ENCODE measurements at places on chromosomes 5 and 9.

DNA sequence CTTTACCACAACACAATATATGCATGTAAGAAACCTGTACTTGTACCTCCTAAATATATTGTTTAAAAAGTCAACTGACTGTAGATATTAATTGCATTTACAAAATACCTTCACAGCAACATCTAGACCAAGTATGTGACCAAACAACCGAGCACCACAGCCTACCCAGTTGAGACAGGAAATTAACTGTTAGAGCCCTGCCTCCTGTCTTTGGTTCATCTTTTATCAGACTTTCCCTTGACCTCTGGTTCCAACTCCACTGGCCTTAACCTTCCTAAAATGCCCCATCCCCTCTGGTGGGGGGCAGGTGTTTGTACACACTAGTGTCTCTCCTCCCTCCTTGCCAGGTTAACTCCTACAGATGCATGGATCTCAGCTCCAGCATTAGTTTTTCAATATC lies 155.0 kb upstream of the PANK3 start:
- no peak for DNase-seq

DNA sequence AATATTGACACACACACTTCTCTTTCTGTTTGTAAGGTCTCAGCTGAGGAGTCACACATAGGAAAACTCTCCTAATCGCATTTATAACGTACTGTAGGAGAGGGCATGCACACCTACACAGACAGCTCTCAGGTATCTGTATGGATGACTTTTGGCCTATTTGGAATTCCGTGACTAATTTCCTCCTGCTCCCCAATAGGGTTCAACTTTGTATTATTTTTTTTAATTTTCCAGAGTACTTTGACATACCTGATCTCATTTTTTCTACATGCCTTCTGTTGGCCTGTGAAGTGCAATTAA lies 195.9 kb downstream of the ARHGAP26 start:
- no peak for DNase-seq

- no peak for DNase-seq
Measured at GRCh38 chr5:113969901-113970300, 392.0 kb upstream of the KCNN2 start.

DNA sequence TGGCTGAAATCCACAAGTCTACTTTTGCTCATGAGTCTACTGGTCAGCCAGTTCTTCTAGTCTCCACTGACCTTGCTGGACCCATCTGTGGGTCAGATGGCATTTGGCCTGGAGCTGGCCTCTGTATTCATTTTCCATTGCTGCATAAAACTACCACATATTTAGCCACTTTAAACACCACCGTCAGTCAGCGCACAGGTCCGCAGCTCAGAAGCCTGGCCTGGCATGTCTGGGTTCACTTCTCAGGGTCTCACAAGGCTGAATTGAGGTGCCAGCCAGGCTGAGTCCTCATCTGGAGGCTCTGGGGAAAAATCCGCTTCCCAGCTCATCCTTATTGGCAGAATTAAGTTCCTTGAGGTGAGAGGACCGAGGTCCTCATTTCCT lies 54.7 kb downstream of the BARX1 start:
- no peak for DNase-seq

DNA sequence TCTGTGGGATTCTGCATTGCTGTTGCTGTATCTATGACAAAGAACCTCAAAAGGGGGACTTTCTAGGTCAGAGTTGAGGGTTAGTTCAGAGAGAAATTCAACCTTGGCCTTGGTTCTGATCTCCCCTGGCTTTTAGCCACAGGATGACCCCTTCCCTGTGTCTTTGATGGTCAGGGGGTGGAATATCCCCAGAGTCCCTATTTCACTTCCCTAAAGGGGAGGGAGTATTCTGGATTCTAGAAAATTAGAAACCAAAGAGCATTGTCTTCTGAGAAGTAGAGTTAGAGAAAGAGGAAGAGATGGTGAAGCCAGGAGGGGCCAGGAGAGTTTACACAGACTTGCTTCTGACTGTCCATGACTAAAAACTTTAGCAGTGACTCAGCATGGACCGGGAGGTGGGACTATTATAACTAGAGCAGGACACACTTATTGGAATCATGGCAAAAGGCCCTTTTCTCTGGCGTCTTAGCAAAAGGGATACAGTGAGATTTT lies 56.2 kb upstream of the LPAR1 start:
- DNase-seq, result no peak

GRCh38 chr9:90141723-90142122 lies 500.9 kb downstream of the DIRAS2 start:
- DNase-seq, result no peak

DNA sequence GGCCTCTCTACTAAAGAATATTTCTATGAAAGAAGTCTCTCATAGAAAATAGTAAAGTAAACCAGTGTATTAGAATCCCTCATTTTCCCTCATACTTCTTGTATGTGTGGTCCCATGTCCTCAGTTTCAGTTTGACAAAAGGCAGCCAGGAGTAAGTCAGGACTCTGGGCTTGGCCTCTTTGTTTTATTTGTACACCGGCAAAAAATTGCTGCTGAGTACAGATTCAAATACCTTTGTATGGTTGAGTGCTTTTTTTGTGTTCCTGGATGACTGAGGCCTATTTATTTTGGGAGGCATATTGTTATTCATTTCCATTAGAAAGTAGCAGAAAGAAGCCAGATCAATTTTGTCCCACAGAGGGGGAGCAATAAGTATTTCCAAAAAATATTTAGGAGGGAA lies 47.3 kb upstream of the CEP78 start:
- no peak for DNase-seq

DNA sequence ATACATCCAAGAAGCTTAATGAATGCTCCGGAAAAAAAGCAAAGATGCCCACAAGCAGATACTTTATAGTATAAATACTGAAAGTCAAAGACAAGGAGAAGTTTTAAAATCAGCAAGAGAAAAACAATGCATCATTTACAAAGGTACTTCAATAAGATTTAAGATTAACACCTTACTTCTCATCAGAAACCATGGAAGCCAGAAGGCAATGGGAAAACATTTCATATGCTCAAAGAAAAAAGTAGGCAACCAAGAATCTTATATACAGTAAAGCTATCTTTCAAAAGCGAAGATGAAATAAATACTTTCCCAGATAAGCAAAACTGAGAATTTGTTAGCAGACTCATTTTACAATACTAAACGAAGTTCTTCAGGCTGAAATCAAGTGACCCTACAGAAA lies 51.1 kb downstream of the ABHD17B start:
- DNase-seq, result no peak

- DNase-seq, result no peak
Measured at GRCh38 chr5:53942724-53943123, 367.6 kb downstream of the ARL15 start.

GRCh38 chr5:83377131-83377865 lies 94.2 kb upstream of the VCAN start:
- no peak for DNase-seq

GRCh38 chr5:138636398-138636944 lies 61.3 kb upstream of the HSPA9 start:
- no peak for DNase-seq

DNA sequence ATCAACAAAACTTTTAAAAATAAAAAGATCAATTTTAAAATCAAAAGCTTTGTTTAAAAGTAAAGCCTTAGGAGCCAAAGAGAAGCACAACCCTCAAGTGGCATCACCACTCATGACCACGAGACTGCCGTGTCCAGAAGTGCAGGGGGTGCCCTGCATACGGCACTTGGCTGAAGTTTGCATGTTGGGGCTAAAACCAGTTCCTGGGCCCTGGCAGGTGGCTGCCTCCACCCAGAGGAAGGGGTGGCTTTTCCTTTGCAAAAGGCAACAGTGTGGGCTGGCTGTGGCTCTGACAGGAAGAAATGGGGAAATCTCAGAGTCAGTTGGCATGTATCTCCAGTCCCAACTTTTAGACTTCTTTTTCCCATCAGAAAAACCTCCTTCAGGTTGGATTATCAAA lies 15.3 kb downstream of the TRMO start:
- no peak for DNase-seq

- DNase-seq, result no peak
Measured at GRCh38 chr5:9820691-9821449, 190.7 kb upstream of the TAS2R1 start.

- no peak for DNase-seq
Measured at GRCh38 chr9:133919253-133920115, 72.6 kb downstream of the VAV2 start.

DNA sequence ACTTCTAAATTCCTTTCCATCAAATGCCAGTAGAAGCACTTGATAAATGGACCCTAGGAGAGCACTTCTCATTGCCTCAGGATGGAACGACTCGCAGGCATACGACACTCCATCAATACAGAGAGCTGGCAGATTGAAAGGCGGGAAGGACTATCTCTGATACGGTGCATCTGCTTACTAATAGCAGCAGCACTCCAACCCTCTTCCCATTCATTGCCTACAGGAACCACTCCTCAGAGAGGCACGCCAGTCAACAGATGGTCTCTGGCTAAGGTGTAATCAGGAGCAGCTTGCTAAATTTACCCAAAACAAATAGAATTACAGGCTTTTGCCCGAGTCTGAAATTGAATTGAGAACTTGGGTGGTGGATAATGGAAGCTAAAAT lies 168.1 kb downstream of the EFNA5 start:
- DNase-seq, result no peak

- DNase-seq, result no peak
Measured at GRCh38 chr5:73596705-73597328, 29.2 kb upstream of the ARHGEF28 start.

- no peak for DNase-seq
Measured at GRCh38 chr5:154311362-154311761, 120.8 kb downstream of the GALNT10 start.

- no peak for DNase-seq
Measured at GRCh38 chr5:1432296-1432695, 12.9 kb downstream of the SLC6A3 start.

- DNase-seq, result no peak
Measured at GRCh38 chr5:66567474-66567873, 28.7 kb upstream of the MAST4 start.

GRCh38 chr5:51389577-51390463 lies 6.6 kb downstream of the ISL1 start:
- no peak for DNase-seq

DNA sequence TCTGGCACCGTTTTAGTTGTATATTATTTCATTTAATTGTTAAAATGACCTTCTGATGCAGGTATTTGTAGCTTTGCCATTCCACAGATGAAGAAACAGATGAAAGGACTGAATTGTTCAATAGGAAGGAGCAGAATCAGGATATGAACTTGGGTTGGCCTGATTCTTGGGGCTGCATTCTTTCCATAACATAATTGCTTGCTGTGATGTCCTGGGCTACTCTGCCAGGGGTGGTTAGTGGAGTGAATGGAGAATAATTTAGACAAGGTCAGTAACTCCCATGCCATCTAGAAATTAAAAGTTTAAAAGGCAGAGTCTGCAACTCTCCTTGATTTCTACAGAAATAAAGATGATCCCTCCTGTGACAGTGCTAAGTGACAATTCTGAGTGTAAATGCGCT lies 15.9 kb downstream of the TLR4 start:
- no peak for DNase-seq

- DNase-seq, result no peak
Measured at GRCh38 chr5:139974661-139975060, 68.4 kb downstream of the NRG2 start.

DNA sequence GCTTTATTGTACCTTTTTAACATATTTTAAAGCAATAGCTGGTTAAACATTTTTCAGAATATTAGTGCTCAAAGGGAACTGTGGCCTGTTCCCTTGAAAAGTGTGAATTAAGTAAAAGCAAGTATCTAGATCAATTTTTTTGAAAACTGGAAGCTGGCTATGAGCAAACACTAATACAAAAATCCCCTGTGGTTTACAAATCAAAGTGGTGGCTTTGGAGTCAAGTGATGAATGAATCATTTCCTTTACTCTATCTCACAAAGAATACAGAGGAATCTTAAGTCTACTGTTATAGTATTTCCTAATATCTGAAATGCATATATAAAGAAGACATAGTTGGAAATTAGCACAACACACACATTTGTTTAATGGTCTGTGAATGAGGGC lies 212.4 kb upstream of the C9orf72 start:
- DNase-seq, result no peak

DNA sequence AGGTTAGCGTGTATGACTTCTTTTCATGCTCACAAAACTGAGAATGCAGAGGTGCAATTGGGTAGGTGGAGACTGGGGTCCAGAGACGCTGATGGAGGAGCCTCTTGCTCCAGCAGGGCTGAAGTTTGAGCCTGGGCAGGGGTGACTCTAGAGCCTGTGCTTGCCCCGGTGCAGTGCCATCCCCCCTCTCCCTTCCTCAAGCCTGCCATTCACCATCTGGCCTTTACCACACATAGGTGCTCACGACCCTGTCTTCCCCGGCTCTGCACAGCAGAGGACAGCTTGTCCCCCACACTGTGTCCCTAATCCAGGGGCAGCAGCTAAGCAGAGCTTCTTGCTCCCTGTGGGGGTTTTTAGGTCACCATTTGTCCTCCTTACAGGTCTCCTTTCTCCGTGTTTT lies 86.5 kb downstream of the DAP start:
- DNase-seq, result no peak

DNA sequence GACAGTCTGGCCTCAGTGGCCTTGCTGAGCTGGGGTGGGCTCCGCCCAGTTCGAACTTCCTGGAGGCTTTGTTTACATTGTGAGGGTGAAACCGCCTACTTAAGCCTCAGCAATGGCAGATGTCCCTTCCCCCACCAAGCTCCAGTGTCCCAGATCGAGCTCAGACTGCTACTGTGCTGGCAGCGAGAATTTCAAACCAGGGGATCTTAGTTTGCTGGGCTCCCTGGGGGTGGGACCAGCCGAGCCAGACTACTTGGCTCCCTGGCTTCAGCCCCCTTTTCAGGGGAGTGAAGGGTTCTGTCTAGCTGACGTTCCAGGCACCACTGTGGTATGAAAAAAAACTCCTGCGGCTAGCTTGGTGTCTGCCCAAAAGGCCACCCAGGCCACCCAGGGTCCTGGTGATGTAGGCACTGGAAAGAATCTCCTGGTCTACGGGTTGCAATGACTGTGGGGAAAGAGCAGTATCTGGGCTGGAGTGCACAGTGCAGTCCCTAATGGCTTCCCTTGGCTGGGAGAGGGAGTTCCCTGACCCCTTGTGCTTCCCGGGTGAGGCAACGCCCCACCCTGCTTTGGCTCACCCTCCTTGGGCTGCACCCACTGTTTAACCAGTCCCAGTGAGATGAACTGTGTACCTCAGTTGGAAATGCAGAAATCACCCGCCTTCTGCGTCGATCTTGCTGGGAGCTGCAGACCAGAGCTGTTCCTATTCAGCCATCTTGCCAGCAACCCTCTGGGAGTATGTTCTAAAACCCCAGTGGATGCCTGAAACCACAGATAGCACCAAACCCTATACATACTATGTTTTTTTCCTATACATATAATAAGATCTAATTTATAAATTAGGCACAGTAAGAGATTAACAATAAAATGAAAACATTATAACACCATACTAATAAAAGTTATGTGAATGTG lies 95.5 kb downstream of the TMEM161B start:
- DNase-seq, result no peak

- DNase-seq, result no peak
Measured at GRCh38 chr9:114053246-114054005, 24.7 kb downstream of the AMBP start.

DNA sequence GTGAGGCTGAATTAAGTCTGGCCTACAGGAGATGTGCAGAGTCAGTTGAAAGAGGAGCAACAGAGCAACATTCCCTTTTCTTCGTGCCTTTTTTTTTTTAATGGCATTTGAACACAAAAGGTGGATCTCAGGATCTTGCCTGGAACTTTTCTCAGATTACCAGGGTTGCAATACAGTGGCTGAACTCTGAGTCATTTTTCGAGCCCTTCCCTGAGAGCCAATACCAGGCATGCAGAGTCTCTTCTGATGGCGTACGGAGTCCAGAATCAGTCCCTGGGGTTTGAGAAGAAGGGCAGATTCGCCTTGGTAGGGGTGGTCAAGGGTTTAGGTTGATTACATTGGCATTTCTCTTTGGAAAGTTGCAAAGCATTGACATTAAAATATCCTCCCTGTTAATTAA lies 271.5 kb downstream of the GAS1 start:
- no peak for DNase-seq
